ENCODE measurements at places on chromosomes 1 and 21.

DNA sequence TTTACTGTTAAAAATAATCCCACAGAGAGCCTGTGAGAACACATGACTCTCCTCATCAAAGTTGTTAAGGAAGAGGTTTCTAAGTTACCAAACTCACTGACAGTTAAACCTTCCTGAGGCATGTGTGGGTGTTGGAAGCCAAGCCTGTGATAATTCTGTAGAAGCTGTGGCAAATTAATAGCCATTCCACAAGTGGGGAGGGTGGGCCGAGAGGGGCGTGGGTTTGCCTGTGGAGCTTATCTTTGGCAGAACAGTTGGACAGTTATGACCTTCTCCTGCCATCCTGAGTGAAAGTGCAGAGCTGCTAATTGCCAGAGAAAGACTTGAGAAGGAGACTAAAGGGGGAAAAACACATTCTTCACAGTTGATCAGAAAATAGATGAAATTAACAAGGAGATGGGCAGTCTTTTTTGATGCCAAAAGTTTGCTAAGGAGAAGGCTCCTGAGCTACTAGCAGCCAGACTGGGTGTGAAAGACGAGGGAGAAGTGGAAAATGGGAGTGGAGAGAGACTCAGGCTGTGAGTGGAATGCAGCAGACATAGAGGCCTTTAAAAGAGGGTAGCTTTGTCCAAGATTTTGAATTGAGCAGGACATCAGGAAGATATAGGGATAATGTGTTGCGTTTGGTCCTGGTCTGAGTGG lies 1.6 kb upstream of the PLA2G2C start:
- no peak for DNase-seq

DNA sequence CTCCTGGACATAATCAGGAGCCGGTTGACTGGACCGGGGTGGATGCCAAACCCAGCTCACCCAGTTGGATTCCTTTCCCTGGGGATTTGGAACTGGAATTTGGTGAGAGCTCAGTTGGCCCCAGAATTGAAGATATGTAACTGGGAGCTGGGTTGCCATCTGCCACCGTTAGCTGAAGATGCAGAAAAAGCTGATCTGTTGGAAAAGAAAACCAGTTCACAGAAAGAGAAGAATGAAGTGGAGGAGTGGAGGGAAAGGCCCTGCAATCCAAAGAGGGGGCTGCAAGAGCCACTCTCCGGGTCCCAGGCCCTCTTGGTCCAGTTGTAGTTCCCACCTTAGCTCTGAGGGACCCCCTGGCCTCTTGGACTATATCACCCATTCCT lies 16.0 kb downstream of the TEX35 start:
- DNase-seq, result no peak

GRCh38 chr1:200969726-200970561 lies 53.6 kb downstream of the KIF21B start:
- no peak for DNase-seq

- no peak for DNase-seq
These were observed 187.9 kb downstream of the VAV3 start for GRCh38 chr1:107776900-107777663.
